ENCODE measurements at places on chromosomes 16 and 17.

- no peak for DNase-seq
These were observed 8.9 kb upstream of the TMEM220 start for GRCh38 chr17:10738521-10739258.

- DNase-seq = no peak
These were observed 471.1 kb downstream of the WWOX start for GRCh38 chr16:78570399-78571141.

GRCh38 chr17:68482576-68483041 is 25.3 kb upstream of the WIPI1 start:
- no peak for DNase-seq

- no peak for DNase-seq
These were observed 10.3 kb downstream of the EPN2 start for GRCh38 chr17:19247473-19247872.

- peak; percentile 4 for DNase-seq
These were observed 27.3 kb downstream of the RSPRY1 start for GRCh38 chr16:57213462-57213861.

DNA sequence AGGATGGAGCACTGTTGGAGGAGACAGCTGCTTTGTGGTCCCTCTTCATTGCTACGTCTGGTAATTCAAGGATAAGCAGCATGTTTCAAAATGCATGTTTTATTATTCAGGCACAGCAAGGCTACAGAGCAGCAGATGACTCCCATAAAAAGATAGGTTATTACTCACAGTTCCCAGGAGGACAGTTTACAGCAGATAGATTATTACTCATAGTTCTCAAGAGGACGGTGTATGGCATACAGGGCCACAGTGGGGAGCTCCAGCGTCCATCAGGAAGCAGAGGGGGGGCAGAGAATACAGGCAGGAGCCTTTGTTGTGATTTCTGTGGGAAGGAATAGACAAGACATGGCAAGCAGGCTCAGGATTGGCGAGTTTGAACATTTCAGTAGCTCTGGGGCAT is 72.9 kb downstream of the DNAH9 start:
- DNase-seq = no peak

- no peak for DNase-seq
These were observed 5.3 kb downstream of the CEP295NL start for GRCh38 chr17:78897664-78898047.

GRCh38 chr17:72677714-72678390 is 414.6 kb downstream of the SLC39A11 start:
- no peak for DNase-seq

- DNase-seq = peak; percentile 4
These were observed 12.8 kb downstream of the PIMREG start for GRCh38 chr17:6456914-6457687.

DNA sequence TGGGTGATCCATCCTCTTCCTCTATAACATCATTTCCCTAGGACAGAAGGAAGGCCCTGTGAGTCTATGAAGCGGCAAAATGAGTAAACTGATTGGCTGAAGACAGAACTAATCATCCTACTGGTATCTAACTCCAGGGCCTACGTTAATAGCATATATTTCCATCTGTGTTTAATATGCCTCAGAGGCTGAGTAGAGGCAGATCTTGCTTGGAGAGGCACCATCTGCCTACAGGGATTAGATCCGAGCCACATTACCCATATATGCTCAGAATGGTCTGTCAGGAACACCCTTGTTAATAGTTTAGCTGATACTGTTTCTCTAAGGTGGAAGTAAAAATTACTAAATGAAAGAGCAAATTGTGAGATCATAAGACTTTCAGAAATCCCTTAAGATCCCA is 13.2 kb upstream of the FOXJ1 start:
- DNase-seq = no peak

DNA sequence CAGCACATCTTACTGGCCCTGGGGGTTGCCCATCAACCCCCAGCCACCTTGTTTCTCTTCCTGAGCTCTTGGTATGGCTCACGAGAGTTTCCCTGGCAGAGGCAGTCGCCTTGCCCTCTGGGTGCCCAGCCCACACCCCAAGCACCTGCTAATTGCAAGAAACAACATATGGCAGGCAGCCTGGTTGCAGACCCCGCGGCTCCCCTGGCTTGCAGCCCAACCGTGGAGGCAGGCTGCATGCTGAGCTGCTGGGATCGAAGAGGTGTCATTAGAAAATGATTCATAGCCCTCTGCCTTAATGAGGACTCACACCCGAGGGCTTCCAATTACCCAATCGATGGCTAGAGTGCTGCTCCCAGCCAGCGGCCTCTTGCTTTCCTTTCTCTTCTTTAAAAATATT is 115.7 kb downstream of the TMEM114 start:
- DNase-seq = no peak

DNA sequence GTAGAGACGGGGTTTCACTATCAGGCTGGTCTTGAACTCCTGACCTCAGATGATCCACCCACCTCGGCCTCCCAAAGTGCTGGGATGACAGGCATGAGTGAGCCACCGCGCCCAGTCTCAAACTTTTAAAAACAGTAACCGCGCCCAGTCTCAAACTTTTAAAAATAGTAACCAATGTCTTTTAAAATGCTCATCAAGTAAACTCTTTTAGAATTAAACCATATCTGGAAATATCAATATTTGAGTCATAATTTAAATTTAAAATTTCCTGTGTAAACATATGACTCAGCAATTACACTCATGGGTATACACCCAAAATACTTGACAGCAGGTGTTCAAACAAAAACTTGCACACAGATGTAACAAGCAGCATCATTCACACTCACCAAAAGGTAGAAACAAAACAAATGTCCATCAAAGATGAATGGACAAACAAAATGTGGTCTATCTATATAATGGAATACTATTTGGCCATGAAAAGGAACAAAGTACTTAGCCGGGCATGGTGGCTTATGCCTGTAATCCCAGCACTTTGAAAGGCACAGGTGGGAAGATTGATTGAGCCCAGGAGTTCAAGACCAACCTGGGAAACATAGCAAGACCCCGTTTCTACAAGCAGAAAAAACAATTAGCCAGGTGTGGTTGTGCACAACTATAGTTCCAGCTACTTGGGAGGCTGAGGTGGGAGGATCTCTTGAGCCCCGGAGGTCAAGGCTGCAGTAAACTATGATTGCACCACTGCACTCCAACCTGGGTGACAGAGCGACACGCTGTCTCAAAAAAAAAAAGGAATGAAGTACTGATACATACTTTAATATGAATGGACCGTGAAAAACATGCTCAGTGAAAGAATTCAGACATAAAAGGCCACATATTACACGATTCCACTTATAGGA is 20.2 kb downstream of the ENPP7 start:
- DNase-seq = no peak

GRCh38 chr17:732067-732901 is at the start of gene TLCD3A:
Gene TLCD3A (plus strand): TSS chr17:732596. CDS start chr17:732648, 52 bp downstream.
- DNase-seq = no peak

DNA sequence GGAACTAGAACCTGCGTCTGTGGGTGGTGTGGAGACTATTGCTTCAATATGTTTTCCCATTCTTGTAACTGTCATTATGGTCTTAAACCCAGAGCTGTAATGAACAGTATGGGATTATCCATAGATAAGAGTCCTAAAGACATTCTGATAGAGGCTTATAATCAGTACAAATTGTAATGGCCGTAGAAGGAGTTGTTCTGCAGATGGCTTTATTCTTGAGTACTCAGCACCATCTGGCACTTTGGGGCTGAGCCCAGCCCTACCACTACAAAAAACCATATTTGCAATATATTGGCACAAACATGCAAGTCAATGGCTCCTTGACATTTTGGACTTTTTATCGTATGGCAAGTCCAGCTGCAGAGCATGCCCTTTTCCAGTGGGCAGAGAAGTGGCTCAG is 150.0 kb downstream of the HS3ST4 start:
- DNase-seq = no peak

- DNase-seq = no peak
These were observed 30.2 kb downstream of the TPSG1 start for GRCh38 chr16:1194665-1195392.

DNA sequence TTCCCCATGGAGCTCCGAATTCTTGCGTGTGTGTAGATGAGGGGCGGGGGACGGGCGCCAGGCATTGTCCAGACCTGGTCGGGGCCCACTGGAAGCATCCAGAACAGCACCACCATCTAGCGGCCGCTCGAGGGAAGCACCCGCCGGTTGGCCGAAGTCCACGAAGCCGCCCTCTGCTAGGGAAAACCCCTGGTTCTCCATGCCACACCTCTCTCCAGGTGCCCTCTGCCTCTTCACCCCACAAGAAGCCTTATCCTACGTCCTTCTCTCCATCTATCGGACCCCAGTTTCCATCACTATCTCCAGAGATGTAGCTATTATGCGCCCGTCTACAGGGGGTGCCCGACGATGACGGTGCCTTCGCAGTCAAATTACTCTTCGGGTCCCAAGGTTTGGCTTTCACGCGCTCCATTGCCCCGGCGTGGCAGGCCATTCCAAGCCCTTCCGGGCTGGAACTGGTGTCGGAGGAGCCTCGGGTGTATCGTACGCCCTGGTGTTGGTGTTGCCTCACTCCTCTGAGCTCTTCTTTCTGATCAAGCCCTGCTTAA is 617 bp upstream of the SENP3 start:
- DNase-seq = peak; percentile 72

- no peak for DNase-seq
These were observed 25.5 kb upstream of the TMEM132E start for GRCh38 chr17:34553907-34554306.

- DNase-seq = peak; percentile 8
These were observed 105.5 kb downstream of the SPAG9 start for GRCh38 chr17:51015145-51015558.

Data from MV-4-11 (cell line).